ENCODE measurements at places on chromosomes 6 and 20.

DNA sequence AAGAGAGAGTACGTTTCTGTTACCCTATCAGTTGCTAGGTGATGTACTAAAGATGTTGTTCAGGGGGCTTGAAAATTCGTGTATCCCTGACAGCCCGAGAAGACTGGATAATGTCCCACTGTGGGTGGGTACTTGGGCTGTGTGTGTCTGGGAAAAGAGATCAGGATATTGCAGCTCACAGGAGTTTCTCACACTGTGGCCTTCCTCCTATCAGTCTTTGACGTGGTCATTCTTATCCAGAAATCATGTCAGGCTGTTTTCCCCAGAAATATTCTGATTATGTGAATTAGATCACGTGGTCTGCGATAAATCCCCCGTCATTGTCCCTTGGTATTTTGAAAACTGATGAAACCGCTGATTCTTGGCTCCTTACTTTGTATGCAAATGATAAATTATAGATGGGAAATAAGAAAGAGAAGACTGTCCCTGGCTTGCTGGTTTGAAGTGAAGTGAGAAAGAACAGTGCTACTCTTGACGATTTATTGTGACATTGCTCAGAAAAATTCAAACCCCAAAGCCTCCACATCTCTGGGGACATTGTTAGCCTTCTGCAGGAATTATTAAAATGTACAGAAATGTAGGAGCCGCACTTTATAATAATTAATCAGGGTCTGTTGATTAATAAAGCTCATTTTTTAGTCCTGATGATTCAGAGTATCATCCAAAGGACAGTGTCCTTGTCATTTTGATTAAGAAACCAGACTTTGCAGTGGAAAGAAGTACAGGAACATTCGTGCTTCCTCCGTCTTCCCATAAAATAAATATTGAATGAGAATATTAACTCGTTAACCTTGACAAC is 167.5 kb upstream of the TSHZ2 start:
- no peak for DNase-seq

DNA sequence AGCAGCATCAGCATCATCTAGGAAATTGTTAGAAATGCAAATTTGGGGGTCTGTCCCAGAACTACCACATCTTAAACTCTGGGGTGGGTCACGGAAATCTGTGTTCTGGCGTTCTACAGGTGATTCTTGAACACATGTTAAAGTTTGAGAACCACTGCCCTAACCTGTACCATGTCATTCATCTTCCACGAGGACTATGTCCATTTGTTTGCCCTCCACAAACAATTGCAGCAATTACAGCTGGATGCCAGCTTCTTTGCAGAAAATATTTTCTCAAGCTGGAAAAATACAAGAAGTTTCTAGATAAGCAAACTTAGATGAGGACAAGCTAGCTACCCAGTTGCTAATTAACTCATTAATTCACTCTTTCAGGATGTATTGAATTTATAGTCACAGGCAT is 54.1 kb downstream of the MAFB start:
- DNase-seq: no peak

DNA sequence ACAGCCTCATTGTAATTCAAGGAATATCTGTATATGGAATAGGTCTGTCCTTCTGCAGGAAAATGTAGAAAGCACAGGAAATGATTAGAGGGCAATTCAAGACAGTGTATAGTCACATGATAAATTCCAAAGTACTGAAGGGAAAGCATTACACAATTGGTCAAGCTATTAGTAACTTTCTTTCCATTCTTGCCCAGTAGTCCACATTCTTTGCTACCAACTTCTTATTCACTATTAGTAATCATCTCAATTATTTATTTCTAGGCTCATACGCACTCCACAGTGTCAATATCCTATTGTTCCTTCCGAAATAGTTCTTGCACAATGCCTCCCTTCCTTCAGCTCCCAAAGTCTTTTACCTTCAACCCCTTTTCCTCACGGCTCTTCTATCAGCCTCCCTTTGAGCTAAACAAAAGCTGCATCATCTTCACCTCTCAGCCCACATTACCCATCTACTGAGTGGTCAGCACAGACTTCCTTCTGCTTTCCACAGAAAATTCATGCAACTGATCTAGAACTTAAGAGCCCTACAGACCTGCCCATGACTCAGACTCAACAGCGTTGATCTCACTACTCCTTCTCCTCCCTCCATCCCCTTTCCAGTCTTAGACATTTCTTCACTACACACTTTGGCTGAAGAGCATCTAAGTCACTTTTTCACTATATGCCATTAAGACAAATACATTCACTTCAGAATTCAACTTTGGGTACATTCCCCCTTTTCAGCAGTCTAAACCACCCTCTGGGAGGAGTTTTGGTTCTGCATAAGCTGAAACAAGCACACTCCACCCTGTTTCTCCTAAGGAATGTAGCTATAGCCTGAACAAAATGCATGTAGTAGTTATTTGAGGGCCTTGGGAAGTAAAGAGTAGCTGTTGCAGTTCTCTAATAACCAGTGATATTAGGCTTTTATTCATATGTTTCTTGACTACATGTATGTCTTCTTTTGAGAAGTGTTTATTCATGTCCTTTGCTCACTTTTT is 157.9 kb downstream of the KIF16B start:
- DNase-seq: no peak

DNA sequence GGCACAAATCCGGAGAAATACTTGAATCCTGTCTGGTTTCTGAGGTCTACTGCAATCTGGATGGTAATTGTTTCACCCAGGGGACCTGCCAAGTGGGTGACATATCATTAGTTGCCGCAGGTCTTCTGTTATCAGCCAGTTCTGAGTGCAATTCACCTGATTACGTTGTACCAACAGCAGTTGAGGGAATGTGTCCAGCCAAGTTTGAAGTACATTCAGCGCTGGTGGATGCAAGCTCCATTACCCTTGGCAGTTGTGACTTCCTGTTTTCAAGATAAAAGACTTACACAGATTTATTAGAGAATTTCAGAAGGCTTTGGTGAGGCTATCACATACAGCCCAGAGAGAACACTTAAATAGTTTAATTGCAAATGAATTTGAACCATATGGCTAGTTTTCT is 42.8 kb downstream of the FNDC1 start:
- DNase-seq: no peak

- no peak for DNase-seq
These were observed 91.0 kb upstream of the MEI4 start for GRCh38 chr6:77561768-77562314.

DNA sequence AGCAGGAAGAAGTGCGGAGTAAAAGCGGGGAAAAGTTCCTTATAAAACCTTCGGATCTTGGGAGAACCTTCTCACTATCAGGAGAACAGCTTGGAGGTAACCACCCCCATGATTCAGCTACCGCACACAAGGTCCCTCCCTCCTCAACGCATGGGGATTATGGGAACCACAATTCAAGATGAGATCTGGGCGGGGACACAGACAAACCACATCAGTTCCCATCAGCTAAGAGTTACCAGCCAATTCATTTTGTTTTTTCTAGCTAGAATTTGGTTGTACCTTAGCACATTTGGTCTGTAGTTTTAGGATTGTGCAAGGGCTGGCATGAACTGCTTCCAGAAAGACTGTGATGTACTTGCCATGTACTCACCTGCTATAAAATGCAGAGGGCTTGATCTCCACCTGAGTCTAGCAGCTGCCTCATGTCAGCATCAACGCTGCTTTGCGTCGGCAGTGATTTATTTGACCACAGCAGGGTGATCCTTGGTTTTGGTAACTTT is 94.7 kb upstream of the SLC2A12 start:
- no peak for DNase-seq

DNA sequence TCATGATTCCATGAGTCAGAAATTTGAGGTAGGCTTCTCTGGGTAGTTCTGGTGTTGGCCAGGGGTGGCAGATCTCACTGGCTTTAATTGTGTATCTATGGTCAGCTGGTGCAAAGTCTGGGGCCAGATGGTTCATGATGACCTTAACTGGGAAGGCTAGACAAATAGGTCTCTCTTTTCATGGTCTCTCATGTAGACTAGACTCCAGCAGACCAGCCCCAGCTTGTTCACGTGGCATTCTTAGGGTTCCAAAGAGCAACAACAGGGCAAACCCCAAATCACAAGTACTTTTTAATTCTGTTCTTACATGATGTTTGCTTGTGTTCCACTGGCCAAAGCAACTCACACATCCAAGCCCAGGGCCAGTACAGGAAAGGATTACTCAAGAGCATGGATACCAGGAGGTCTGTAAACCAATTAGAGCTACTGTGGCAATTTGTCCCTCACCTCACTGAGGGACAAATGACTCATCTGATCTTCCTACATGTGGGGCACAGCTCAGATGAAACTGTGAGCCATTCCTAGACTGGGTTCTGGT is 79.5 kb upstream of the PBOV1 start:
- DNase-seq: peak; percentile 60

DNA sequence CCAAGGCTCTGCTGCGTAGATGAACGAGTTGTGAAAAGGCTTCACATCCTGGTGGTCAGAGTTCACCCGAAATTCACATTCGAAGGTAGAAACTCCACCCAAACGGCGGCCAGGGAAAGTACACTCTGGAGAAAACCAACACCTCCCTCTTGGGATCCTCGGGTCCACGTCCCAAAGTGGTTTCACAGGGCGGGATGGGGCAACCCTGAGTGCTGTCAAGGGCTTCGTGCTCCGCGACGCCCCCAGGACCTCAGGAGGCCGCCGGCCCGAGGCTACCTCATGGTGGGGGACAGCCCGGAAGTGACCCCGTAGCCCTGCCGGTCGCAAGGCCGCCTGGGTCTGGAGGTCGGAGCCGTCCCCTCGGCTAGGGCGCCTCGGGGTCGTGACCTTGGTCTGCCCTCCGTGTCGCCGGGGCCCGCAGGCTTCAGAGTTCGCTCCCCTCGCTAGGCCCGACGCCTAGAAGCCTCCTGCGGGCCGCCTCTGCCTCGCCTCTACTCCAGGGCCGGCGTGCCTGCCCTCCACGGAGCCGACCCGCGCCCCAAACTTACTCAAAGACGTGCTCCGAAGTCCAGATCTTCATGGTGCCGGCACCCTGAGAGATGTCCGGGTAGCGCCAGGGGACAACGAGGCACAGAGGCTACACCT is at the start of gene PRELID3B:
Gene PRELID3B (minus strand): TSS at position 636 of the 645 bp plus-strand sequence. CDS start 56 bp downstream, at position 580.
- peak; percentile 54 for DNase-seq

GRCh38 chr6:125252891-125253290 is 48.9 kb downstream of the HDDC2 start:
- peak; percentile 80 for DNase-seq

- peak; percentile 52 for DNase-seq
These were observed 30.5 kb downstream of the RPRD1B start for GRCh38 chr20:38063911-38064530.

DNA sequence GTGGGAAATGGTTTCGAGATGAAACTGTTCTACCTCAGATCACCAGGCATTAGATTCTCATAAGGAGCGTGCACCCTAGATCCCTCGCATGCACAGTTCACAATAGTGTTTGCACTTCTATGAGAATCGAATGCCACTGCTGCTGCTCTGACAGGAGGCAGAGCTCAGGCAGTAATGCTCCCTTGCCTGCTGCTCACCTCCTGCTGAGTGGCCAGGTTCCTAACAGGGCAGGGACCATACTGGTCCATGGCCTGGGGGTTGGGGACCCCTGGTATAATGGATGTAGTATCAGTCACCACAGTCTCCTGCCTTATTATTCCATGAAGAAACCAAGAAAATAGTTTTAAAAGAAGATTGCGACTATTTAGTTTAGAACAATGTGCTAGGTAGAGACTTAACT is 127.5 kb downstream of the BCKDHB start:
- DNase-seq: no peak

- no peak for DNase-seq
These were observed 8.0 kb downstream of the PNISR start for GRCh38 chr6:99416892-99417767.

DNA sequence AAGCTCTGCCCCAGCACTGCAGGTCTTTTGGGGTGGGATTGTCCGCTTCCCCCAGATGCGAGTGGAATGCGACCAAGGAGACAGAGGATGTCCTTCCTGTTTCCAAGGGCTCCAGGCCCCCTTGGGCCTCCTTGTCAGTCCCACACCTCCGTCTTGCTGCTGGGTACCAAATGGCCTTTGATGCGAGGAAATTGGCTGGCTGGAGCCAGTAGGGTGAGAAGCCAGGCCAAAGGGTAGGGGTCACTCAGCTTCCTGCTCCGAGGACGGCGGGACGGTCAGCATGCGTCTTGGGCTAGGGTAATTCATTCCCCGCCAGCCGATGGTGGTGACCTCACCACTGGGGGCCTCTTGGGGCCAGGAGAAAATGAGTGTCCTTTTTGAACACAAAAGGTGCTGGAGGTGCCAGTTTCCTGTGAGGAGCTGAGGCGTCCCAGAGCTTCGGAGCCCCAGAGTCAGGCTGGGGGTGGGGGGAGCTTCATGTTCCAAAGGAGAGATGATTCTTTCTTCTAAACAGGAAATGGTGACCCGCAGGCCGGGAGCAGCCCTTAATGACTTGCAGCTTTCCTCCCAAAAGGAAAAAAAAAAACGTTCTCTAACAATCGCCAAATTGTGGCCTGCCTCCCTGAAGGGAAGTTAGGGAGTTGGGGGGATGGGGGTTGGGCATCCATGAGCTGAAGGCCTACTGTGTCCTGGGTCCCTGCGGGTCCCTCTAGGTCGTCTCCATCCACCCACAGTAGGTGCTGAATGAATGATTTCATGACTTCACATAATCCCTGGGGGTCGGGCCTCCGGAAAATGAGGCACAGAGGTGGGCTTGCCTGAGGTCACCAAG is 6.7 kb downstream of the SNAI1 start:
- no peak for DNase-seq

DNA sequence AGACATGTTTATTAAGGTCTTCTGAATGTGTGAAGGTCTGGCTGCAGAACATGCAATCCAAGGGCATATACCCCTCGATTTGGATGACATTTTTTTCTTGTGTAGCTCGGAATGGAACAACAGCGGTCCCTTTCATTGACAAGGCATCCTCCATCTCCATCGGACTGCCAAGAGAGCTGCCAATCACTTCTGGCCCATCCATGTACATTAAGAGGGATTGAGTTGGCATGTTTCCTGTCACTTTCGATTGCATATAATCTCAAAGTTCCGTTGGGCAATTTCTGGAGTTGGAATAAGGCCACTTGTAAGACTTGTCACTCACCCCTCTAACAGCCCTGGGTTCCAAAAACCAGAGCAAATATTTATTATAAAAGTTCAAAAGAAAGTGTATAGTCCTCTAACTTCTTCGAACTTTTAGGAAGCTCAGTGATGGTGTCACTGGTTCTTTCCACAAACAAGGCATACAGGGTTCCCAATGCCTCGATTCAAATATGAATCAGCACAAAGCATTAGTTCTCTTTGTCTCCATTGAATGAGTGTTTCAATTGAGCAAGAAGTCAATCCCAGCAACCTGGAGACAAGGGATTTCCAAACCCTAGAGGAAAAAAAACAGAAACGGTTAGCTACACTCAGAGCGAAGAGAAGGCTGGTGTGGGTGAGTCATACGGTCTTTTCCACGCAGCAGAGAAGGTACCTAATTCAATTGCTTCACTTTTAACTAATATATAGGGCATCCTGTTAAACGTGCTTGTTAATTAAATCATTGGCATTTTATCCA is 10.9 kb downstream of the ZNF217 start:
- DNase-seq: no peak

DNA sequence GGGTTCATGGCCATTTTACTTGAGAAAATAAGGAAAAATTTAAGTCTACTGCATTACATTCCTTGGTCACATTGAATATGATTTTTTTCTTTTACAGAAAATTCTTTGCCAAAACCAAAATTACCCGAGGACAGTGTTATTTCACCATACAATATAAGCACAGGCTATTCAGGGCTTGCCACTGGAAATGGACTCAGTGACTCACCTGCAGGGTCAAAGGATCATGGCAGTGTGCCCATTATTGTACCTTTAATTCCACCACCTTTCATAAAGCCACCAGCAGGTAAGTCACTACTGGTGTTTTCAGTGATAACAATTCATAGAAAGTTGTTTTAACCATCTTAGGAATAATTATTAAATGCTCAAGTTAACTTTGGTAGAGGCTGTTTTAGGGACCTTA is 16.2 kb downstream of the SOBP start:
- DNase-seq: no peak

- peak; percentile 85 for DNase-seq
These were observed 109.0 kb downstream of the HFE start for GRCh38 chr6:26195924-26196845.

Measured in NCI-H82 (cell line).